ENCODE measurements at places on chromosomes 5 and 9.

GRCh38 chr5:14142202-14142826, 828 bp upstream of the TRIO start:
- no peak for DNase-seq

GRCh38 chr9:81832571-81833285, 95.5 kb upstream of the SPATA31D4 start:
- no peak for DNase-seq

DNA sequence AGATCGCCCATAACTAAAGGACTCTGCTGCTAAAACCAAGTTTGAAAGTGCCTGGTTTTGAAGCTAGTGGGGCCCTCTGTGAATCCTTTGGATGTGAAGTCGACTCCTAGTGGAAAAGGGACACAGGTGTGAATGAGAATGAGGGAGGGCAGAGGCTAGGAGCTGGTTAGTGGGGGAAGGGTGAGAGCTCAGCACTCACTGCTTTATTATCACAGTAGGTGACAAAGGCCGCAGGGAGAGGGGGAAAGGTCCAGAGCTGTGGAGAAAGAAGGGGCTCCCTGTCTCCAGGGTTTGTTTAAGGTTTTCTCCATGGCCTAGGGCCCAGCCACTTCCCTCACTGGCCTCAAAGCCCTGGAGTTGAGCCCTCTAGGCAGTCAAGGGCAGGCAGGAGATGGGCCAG, 3.5 kb downstream of the HDHD3 start:
- DNase-seq: no peak

- no peak for DNase-seq
Measured at GRCh38 chr5:26482810-26483375, 555.5 kb downstream of the CDH9 start.

GRCh38 chr5:6829150-6829784, 116.0 kb downstream of the TENT4A start:
- DNase-seq: no peak

DNA sequence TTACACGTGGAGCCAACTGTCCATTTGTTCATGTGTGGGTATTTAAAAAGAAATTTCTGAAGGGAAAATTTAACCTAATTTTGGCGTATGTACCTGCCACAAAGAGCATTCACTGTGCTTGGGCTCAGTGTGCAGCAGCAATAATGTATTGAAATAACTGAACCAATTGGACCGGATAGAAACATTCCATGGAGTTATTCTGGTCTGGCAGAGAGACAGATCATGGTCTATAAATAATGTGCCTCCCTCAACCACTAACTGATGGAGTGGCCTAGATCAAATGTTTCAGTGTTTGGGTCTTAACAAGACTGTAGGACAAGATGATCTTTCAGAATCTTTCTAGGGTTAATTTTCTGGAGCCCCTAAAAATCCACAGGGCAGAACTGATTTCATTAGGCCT, 469.7 kb downstream of the PRELID2 start:
- no peak for DNase-seq

DNA sequence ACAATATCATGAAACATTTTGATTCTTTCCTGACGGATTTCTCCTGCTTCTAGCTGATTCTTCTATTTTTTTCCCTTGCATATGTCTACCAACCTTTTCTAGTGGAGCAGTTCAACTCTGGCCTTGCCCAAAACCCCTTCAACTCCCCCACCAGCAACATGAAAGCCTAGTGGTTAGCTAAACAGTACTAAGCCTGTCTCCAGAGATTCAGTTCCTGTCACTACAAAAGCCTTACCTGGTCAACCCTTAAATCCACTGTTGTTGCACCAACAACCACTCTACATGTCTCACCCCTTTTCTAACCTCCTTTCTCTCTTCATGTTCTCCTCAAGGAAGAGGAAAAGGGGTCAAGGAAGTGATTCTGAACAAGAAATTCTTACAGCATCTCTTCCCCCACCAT, 74.8 kb upstream of the PIK3R1 start:
- no peak for DNase-seq

DNA sequence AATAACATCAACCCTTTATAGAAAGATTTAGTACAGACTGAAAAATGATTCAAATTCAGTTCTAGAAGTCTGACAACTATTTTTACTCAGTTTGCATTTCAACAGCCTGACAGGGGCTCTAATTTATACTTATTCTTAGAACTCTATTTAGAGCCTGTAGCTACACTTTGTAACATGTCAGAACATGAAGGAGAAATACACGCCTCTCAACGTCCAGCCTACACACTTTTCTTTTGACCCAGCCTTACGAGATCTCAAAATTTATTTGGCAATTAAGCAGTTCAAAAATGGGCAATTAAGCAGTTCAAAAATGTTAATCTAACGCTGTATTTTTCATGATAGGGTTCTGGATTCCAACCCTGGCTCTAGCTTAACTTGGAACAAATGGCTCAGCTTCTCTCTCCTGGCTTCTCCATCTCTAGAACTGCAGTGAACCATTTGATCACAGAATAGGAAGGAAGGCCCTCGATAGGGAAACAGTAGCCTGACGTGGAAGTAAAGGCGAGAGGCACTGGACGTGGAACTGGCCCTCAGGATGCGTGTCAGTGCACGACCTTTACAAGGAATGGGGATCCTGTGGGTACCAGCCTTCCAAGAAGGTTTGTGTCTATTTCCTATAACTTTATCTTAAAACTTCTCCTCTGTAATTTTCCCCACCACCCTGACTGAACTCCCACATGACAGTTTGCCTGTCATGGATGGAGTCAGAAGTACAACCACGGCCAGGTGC, 66.4 kb downstream of the PRRT1B start:
- DNase-seq: no peak

- no peak for DNase-seq
Measured at GRCh38 chr9:5448016-5448415, 2.3 kb upstream of the CD274 start.

- no peak for DNase-seq
Measured at GRCh38 chr9:4168526-4168925, 131.3 kb downstream of the GLIS3 start.

- no peak for DNase-seq
Measured at GRCh38 chr5:178473854-178474253, 116.3 kb downstream of the COL23A1 start.

- DNase-seq: no peak
Measured at GRCh38 chr9:95341293-95341962, 23.9 kb upstream of the FANCC start.

- DNase-seq: no peak
Measured at GRCh38 chr5:95043648-95044047, 241.2 kb downstream of the MCTP1 start.

- no peak for DNase-seq
Measured at GRCh38 chr5:23367874-23368273, 139.5 kb upstream of the PRDM9 start.

DNA sequence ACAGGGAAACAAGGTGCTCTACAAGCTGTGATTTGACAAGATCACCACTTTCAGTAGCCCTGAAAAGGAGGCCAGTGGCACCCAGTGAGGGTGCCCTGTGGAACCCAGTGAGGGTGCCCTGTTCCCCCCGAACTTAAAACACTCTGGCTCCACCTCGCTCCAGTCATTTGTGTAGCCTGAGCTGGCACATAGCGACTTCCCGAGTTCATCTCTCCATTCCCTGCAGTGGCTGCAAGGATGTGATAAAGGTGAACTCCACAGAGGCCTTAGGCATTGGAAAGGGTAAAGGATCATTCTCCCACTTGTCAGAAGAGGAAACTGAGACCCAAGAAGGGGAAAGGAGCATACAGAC, 21.9 kb upstream of the ANXA6 start:
- DNase-seq: no peak

GRCh38 chr5:154086146-154086545, 47.4 kb downstream of the MFAP3 start:
- no peak for DNase-seq

DNA sequence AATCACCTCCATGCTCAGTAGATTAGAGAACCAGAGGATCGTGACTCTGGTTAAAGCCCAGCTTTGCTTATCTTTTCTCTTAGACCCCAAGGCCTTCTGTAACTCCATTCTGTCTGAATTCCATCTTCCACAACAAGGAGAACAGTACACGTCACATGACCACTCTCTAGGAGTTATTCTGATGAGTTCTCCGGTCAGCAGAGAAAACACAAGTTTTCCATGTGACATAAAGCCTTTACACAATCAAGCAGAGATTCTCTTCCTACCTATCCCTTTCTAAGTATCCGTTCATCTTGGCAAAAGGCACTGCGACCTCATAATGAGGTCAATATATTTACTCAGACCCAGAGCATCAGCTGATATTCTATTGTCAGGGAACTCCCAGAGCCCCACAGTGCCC, 112.3 kb downstream of the TRPM6 start:
- DNase-seq: no peak

GRCh38 chr5:177301503-177302165, 1.9 kb downstream of the RAB24 start:
- DNase-seq: no peak

DNA sequence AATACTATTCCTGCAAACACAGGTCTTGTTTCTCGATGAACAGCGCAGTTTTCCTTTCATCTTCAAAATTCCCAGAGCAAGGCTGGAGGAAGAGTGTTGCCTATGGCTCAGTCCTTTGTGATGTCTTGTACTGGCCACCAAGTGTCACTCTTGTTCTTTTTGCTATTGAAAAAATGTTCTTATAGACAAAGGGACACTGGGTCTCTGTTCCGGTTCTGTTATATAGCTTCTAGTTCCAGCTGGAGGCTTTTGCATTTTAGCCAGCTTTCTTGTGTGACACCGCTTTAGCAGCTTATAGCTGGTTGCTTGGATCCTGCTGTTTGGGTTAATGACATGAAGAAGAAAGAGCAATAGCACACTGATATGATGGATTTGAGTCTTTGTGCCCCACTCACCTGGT, 343.7 kb upstream of the KCNN2 start:
- DNase-seq: no peak

GRCh38 chr9:133119846-133120500, 1.1 kb downstream of the RALGDS start:
- DNase-seq: no peak

DNA sequence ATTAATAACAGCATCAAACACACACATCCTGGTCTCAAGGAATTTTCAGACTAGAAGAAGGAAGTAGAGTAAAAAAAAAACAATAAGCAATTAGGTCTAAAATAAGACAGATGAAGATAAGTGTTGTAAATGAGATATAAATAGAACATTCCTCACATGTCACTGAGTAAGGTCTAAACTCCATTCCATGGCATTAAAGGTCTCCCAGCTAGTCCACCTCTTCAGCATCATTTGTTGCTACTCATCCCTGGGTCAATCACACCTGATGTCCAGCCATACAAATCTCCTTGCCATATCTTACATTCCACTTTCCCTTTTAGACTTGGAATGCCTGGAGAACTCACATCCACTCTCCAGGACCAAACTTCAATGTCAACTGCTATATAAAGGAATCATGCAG, 214.1 kb upstream of the KLF4 start:
- no peak for DNase-seq

- no peak for DNase-seq
Measured at GRCh38 chr5:74156728-74157383, 483.7 kb downstream of the ENC1 start.

- no peak for DNase-seq
Measured at GRCh38 chr9:109863961-109864360, 84.0 kb downstream of the PALM2AKAP2 start.

GRCh38 chr9:100619194-100619593, 41.3 kb downstream of the CAVIN4 start:
- DNase-seq: no peak
